ENCODE measurements at places on chromosomes 5 and 9.

DNA sequence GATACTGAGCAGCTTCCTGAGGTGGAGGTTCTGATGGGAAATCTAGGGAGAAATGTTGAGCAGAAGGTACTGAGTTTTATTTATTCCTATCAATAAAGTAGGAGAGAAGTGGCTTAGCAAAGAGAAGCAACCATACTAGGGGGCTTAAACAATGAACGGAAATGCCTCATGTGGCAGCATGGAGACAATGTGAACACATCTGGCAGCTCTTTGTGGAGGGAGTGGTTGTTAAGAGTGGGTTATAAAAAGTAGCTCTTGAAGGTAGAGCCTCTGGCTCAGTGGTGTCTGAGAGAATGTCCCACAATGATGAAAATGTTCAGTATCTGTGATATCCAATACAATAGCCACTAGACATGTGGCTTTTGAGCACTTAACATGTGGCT, 52.7 kb upstream of the EQTN start:
- peaks cover 19% of the 10 kb centered on the region for H3K4me1 ChIP-seq
- no peak overlapping the region for H3K4me3 ChIP-seq
- no peak for DNase-seq

GRCh38 chr5:157047898-157048297, 11.0 kb downstream of the HAVCR1 start:
- H3K27ac ChIP-seq: no peak overlapping the region
- no peaks in the 10 kb centered on the region for H3K36me3 ChIP-seq
- H3K4me3 ChIP-seq: no peak overlapping the region
- H3K27me3 ChIP-seq: no peaks in the 10 kb centered on the region

DNA sequence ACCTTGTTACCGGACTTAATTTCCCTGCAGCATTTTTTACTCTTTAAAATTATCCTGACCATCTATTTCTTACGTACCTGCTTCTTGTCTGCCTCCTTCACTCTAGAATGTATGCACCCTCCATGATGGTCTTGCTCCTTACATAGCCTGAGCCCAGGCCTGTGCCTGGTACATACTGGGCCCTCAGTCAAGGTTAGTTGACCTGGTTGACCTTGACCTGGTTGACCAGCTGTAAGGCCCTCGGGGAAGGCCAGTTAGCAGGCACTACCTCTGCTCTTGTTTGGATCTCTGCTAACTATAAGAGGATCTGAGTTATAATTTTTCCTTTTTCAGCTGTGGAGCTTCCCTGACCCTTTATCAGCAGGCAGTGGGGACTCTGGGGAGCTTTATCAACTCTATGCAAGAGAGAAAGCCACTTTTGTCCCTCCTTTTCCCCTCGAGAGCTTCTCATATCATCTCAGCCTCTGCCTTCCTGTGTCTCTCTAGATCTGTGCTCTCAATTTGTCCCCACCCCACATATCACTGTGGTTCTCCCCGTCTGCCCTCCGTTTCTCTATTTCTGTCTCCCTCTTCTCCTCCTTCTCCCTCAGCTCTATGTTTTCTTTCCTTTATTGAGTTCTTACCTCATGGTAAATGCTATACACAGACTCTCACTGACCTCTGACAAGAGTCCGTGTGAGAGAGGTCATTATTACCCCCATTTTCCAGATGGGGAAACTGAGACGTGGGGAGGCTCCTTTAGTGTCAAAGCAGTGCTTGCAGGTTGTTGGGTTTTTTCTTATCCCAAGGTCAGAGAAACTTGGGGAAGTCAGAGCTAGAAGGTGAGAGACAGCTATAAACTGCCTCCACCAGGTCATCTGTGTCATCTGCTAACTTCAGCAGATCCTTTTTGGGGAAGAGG, 28.6 kb downstream of the SPRY4 start:
- H3K36me3 ChIP-seq: no peaks in the 10 kb centered on the region
- peaks cover 41% of the 10 kb centered on the region for H3K4me1 ChIP-seq
- peak overlapping the region; percentile 71 for H3K27ac ChIP-seq
- no peak overlapping the region for H3K4me3 ChIP-seq
- no peak for DNase-seq

- no peaks in the 10 kb centered on the region for H3K36me3 ChIP-seq
- no peak overlapping the region for H3K27ac ChIP-seq
- H3K4me1 ChIP-seq: peaks cover 9% of the 10 kb centered on the region
- no peak overlapping the region for H3K4me3 ChIP-seq
- peaks cover 19% of the 10 kb centered on the region for H3K27me3 ChIP-seq
These were observed 5.7 kb downstream of the EDIL3 start for GRCh38 chr5:84378961-84379360.

- no peaks in the 10 kb centered on the region for H3K36me3 ChIP-seq
- H3K27ac ChIP-seq: no peak overlapping the region
- peaks cover 4% of the 10 kb centered on the region for H3K27me3 ChIP-seq
- peaks cover 33% of the 10 kb centered on the region for H3K4me1 ChIP-seq
- DNase-seq: no peak
- no peak overlapping the region for H3K4me3 ChIP-seq
These were observed 51.4 kb upstream of the DAB2 start for GRCh38 chr5:39475881-39476842.

DNA sequence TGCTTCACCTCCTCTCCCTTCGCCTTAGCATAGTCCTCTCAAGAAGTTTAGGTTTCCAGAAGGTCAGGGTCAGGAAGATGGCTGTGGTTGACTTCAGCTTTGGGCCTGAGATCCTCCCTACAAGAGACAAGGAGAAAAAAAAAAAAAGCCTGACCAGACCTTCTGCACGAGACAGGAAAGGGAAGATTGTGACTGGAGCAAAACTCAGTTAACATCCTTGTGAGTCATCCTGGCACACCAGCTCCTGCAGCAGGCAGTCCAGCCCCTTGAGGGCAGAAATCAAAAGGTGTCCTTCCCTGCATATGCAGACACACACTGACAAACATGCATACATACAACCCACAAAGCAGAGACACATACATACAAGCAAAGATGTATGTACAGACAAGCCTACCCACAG, 18.0 kb upstream of the ENHO start:
- H3K4me1 ChIP-seq: no peaks in the 10 kb centered on the region
- no peak overlapping the region for H3K4me3 ChIP-seq
- no peak for DNase-seq
- no peaks in the 10 kb centered on the region for H3K36me3 ChIP-seq
- peaks cover 50% of the 10 kb centered on the region for H3K27me3 ChIP-seq
- H3K27ac ChIP-seq: no peak overlapping the region

DNA sequence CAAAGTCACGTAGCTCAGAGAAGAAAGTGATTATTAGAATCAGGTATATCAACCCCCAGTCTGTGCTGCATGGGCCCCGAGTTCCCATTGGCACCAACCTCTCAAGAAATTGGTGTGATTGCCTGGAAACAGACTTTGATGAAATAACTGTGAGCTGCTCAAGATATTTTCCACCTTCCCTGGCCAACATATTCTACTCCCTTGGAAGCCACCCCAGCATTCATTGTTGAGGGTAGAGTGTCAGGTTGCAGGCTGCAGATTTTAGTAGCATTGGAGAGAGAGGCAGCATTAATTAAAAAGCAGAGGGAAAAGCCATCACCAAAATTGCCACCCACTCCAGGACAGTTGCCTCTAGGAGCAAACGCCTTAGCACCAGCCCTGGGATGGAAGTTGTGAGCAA, 154.2 kb upstream of the TNPO1 start:
- H3K4me3 ChIP-seq: no peak overlapping the region
- no peak for DNase-seq
- H3K27ac ChIP-seq: no peak overlapping the region
- no peaks in the 10 kb centered on the region for H3K27me3 ChIP-seq
- H3K4me1 ChIP-seq: no peaks in the 10 kb centered on the region

- H3K27me3 ChIP-seq: no peaks in the 10 kb centered on the region
- no peak overlapping the region for H3K4me3 ChIP-seq
- no peak for DNase-seq
- H3K36me3 ChIP-seq: no peaks in the 10 kb centered on the region
These were observed 229.3 kb downstream of the PIK3R1 start for GRCh38 chr5:68444833-68445232.

DNA sequence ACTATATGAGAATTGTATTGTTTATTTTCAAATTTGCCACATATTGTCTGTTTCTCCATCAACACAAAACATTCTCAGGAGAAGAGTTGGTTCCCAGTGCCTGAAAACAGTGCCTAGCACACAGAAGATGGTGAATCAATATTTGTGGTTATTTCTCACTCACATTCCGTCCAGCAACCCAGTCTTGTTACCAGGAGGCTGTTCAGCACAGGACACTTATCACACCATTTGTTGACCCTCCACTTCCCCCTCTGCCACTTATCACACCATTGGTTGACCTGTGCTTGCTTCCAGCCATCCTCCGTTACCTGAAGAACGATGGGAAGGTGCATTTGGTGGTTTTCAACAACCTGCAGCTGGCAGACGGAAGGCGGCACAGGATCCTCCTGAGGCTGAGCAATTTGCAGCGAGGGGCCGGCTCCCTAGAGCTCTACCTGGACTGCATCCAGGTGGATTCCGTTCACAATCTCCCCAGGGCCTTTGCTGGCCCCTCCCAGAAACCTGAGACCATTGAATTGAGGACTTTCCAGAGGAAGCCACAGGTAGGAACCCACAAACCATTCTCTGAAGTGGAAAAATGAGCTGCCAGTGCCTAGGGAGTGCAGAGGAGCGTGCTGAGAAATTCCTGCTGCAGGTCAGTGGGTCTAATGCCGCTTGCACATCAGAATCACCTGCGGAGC, 20.5 kb downstream of the THBS4 start:
- H3K4me3 ChIP-seq: peak overlapping the region; percentile 62
- peak overlapping the region; percentile 40 for H3K27ac ChIP-seq
- H3K4me1 ChIP-seq: peaks cover 9% of the 10 kb centered on the region
- DNase-seq: no peak
- H3K27me3 ChIP-seq: peaks cover 11% of the 10 kb centered on the region
- no peaks in the 10 kb centered on the region for H3K36me3 ChIP-seq

- no peak overlapping the region for H3K27ac ChIP-seq
- H3K36me3 ChIP-seq: no peaks in the 10 kb centered on the region
- no peak overlapping the region for H3K4me3 ChIP-seq
- H3K4me1 ChIP-seq: no peaks in the 10 kb centered on the region
- H3K27me3 ChIP-seq: no peaks in the 10 kb centered on the region
These were observed 33.6 kb downstream of the SEC61B start for GRCh38 chr9:99255651-99256050.

DNA sequence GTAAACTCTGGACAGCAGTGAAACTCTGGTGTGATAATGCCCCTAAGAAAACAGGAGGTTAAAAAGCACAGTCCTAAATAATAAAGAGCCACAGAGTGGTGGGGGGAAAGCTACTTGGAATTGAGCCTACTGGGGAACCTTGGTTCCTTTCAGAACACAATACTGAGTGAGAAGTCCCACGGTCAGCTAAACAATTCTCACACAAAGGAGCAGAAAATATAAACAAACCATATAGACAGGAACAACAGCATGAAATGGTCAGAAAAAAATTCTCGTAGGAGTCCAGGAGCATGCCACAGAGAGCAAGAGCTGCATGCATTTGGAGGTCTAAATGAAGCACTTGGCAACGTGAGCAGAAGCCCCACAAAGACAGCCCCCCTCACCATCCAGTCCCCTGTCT, 56.0 kb downstream of the TEK start:
- no peaks in the 10 kb centered on the region for H3K4me1 ChIP-seq
- DNase-seq: no peak
- H3K27me3 ChIP-seq: no peaks in the 10 kb centered on the region
- no peak overlapping the region for H3K27ac ChIP-seq
- H3K36me3 ChIP-seq: no peaks in the 10 kb centered on the region

DNA sequence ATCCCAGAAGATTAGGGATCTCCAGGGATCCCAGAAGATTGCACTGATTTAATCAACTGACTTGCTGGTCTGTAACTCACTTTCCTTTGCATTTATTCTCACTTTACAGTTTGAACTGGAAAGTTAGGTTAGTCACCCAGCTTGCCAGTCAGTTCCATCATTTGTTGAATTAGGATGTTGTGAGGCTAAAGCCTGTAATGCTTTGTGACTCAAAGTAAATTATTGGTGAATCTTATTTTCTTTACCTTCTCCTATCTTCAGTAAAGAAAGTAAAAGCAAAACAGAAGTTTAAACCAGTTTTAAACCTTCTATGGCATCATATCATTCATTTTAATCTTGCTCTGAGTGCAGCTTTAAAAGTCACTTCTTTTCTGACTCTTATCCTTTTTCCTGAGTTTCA, 85.8 kb downstream of the SLC44A1 start:
- no peak overlapping the region for H3K4me3 ChIP-seq
- H3K27me3 ChIP-seq: no peaks in the 10 kb centered on the region
- H3K4me1 ChIP-seq: peaks cover 19% of the 10 kb centered on the region
- no peak overlapping the region for H3K27ac ChIP-seq
- no peak for DNase-seq

DNA sequence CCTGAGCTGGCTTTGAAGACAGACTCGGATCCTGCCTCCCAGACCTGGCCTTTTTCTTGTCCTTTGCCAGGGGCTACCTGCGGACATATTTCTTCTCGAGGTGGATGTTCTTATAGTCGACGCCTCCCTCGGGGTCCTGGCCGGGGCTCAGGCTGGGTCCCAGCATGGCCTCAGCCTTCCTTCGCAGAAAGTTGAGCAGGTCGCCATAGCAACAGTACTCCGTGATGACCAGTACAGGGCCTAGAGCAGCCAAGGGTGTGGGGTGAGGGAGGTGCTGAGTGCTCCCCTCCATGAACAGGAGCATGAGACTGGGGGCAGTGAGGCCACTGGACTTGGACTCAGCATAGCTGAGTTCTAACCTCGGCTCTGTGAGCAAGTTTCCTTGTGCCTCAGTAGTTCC, 26.7 kb downstream of the CSF1R start:
- H3K27ac ChIP-seq: no peak overlapping the region
- no peak overlapping the region for H3K4me3 ChIP-seq
- peaks cover 2% of the 10 kb centered on the region for H3K27me3 ChIP-seq

- no peaks in the 10 kb centered on the region for H3K4me1 ChIP-seq
- peak overlapping the region; percentile 72 for H3K4me3 ChIP-seq
- no peaks in the 10 kb centered on the region for H3K36me3 ChIP-seq
- no peak overlapping the region for H3K27ac ChIP-seq
These were observed 1.3 kb downstream of the NPDC1 start for GRCh38 chr9:137044502-137045177.

GRCh38 chr5:122201365-122201764, 72.0 kb downstream of the ZNF474 start:
- H3K4me1 ChIP-seq: peaks cover 28% of the 10 kb centered on the region
- no peak overlapping the region for H3K27ac ChIP-seq
- DNase-seq: no peak
- no peaks in the 10 kb centered on the region for H3K36me3 ChIP-seq

- no peak overlapping the region for H3K4me3 ChIP-seq
- no peak overlapping the region for H3K27ac ChIP-seq
- DNase-seq: no peak
- H3K27me3 ChIP-seq: no peaks in the 10 kb centered on the region
These were observed 56.2 kb downstream of the CD180 start for GRCh38 chr5:67140413-67140812.

DNA sequence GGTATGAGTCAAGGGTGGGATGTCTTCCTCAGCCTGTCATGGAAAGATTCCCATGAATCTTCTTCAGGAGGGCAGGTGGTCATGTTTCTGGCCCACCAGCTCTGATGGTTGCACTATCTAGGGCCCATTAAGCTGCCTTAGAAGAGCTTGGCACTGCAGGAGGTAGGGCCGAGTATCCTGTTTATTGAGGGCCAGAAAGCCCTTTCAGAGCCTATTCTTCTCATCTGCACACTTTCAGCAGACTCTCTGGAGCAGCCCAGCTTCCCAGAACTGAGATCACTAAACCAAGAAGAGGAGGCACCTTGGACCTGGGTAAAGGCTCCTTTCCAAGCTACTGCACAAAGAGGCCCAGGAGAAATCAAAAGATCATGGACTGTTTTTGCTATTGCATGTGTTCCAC, 146.5 kb downstream of the MTX3 start:
- DNase-seq: peak; percentile 3
- H3K27ac ChIP-seq: no peak overlapping the region
- H3K27me3 ChIP-seq: peaks cover 68% of the 10 kb centered on the region
- peaks cover 6% of the 10 kb centered on the region for H3K4me1 ChIP-seq
- H3K4me3 ChIP-seq: no peak overlapping the region
- H3K36me3 ChIP-seq: no peaks in the 10 kb centered on the region

Data from type B pancreatic cell (in vitro differentiated cells).